Hematopoietic multipotent progenitor cell treated with erythropoietin and hydrocortisone succinate and interleukin-3 and kit ligand, for 17 days (in vitro differentiated cells): ENCODE measurements at places on chromosomes 5 and 9.

DNA sequence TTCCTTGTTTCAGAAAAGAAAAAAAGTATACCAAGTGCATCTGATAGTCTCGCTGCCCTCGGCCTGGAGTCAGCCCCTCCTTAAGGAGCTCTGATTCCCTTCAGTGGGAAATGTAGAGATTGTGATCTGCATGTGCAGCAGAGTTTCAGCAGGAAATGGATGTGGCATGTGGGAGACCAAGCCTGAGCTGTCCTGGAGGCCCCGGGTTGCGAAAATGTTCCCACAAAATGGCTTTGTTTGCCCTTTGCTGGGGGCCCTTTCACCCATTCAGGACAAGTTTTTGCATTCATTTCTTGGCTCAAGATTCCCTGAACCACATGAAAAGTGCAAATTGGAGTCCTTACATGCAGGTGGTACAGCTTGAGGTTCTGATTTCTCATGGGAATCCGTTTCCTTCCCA is 230.9 kb downstream of the GADD45G start:
- no peak for DNase-seq

DNA sequence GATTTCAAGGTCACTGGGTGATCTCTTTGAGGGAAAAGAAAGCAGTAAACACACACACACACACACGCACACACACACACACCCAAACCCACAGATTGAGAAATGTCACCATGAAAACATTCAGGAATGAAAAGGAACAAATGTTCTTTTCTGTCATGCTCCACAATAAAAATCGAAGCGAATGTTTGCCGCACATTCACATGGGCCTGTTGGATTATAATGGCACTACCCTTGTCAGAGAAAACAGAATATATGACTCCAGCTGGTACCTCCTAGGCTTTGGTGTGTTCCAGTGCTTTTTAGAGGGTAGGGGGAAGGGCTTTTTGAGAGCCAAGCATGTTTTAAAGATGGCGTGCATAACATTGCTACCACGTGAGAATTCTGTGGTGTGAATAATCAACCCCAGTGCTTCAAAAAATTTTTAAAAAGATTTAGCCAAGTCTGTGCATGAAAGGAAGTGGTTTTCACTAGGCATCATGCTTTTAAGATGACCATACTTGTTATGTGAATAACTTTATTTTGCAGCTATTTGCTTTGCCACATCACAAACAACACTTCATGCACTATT is 120.8 kb upstream of the ZNF608 start:
- no peak for DNase-seq

- DNase-seq: no peak
Observed at GRCh38 chr9:130901498-130902203, 5.0 kb upstream of the QRFP start.

GRCh38 chr9:101486693-101487442 is 46.8 kb upstream of the RNF20 start:
- no peak for DNase-seq

GRCh38 chr5:112895682-112896081 is 26.3 kb downstream of the REEP5 start:
- no peak for DNase-seq

DNA sequence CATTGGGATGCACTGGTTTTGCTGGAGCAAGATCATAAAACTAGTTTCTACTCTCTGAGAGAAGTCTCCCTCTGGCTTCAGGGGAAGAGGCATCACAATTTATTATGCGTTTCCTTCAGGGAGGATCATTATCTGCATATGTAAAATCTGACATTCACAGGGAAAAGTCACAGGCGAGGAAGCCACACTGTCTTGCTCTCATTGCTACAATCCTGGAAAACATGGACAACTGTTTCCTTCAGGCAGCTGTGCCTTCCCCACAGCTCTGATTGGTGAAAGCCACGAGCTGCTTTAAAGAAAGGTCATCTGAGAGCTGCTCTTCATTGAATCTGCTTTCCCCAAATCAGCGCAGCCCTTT is 397.8 kb downstream of the MED10 start:
- no peak for DNase-seq

DNA sequence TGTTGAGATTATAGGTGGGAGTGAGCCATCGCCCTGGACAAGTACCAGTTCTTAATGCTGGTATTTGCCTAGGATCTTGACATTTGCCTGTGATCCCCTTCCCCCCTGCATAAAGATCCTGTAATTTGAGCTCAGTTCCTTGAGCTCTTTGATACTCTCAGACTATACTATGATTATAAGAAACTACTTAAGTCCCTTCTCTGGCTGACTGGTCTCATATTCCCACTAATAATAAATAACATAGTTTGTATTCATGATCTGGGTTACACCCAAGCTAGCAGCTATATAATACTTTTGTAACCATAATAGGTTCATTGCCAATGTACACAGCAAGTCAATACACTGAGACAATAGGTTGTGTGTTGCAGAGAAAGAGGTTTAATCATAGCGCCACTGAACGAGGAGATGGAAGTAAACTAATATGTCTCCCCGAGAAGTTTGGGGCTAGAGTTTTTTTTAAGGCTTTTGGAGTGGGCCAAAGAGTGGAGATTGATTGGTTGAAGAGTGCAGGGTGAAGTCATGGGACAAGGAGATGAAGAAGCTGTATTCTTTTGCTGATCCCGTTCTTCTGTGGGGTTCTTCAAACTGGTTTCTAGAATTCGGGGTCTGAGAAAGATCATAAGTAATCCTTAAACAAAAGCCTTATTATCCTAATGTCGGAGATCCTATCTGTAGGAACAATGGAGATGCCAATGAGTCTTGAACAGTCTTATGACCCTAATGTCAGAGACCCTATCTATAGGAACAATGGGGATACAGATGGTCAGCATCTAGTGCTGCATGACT is 20.7 kb upstream of the SHOC1 start:
- DNase-seq: no peak

- no peak for DNase-seq
Observed at GRCh38 chr5:10290438-10290837, 17.3 kb downstream of the CMBL start.

- no peak for DNase-seq
Observed at GRCh38 chr5:115985802-115986757, 23.8 kb downstream of the LVRN start.

GRCh38 chr9:79195879-79196278 is 375.9 kb upstream of the TLE4 start:
- DNase-seq: no peak

DNA sequence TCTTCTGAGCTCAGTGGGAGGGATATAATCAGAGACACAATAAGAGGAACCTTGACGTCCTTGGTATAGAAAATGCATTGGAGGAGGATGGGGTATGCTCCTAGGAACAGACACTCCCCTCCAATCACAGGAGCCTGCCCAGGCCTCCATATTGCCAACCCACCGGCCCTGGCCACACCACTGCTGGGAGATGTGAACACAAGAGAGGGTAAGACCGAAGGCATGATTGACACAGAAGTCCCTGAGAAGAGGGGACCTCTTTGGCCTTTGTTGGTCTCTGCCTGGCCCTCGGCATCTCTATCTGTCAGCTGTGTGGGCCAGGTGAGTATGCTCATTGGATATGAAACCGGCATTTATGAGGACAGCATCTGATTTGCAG is 62.0 kb downstream of the CRB2 start:
- no peak for DNase-seq

DNA sequence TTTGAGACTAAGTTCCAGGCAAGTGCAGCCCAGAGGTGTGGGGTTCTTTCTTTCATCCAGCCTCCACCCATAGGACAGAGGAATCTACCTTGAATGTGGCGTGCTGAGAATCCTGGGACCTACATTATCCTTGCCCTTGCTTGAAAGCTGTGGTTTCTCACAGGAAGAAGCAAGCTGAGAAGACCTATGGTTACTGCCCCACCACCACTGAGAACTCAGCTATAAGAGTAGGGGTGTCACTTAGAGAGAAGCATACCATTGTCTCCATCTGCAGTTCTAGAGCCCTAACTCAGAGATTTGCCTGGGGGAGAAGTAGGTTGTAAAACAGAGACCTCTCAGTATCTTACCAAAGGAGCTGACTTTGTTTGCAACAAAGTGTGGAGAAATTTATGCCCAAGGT is 72.4 kb downstream of the SV2C start:
- DNase-seq: no peak

- DNase-seq: no peak
Observed at GRCh38 chr5:30337084-30337573, 856.4 kb upstream of the CDH6 start.

DNA sequence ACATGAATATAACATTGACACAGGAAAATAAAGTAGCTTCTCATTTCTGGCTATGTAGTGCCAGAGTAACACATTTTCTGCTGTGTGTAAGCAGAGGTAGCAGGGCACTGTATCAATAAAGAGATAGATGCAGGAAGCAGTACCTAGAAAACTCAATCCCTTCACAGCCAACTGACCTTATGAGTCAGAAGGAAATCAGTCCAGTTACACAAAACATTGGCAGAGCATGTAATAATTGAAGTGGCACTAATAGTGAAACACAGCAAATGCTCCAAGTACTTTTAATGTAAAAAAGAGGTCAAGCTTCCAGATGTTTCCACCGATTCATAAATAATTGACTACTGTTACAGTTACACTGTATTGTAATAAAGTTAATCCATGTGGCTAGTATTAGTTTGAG is 706.6 kb downstream of the EFNA5 start:
- DNase-seq: no peak

DNA sequence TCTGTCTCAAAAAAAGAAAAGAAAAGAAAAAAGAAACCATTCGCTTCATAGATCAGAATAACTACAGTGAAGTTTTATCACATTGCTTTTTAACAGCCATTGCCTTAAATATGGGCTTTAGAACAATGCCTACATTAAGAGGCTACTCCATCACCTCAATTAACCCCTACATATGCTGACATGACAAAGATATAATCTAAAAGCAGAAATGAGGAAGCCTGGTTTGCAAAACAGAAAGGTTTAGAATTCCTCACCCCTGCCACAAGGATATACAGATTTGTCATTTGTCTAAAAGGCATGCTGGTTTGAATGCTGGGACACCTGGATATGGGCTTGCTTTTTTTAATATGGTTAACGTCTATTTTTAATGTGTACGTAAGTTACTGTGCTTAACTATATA is 1353.0 kb upstream of the C9orf72 start:
- DNase-seq: no peak

GRCh38 chr9:127444921-127445850 is 6.0 kb downstream of the RPL12 start:
- DNase-seq: no peak

DNA sequence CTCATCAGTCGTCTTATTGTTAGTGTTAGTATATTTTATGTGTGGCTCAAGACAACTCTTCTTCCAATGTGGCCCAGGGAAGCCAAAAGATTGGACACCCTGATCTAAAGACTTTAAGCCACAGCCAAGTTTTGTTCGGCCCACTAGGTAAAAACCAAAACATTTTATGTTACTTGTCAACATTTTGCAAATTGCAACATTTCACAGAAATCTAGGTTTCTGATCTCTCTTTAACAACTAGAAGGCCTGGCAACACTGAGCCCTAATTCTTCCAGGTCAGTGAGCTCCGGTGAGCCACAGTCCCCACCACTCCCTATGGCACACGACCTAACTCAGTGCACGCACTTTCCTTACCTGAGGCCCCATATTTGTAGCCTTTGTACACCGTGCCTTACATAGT is 24.0 kb downstream of the MYO10 start:
- no peak for DNase-seq

- DNase-seq: no peak
Observed at GRCh38 chr9:30060976-30061375, 2323.5 kb upstream of the ACO1 start.

GRCh38 chr9:101566904-101567724 is 27.7 kb downstream of the PPP3R2 start:
- peak; percentile 68 for DNase-seq

DNA sequence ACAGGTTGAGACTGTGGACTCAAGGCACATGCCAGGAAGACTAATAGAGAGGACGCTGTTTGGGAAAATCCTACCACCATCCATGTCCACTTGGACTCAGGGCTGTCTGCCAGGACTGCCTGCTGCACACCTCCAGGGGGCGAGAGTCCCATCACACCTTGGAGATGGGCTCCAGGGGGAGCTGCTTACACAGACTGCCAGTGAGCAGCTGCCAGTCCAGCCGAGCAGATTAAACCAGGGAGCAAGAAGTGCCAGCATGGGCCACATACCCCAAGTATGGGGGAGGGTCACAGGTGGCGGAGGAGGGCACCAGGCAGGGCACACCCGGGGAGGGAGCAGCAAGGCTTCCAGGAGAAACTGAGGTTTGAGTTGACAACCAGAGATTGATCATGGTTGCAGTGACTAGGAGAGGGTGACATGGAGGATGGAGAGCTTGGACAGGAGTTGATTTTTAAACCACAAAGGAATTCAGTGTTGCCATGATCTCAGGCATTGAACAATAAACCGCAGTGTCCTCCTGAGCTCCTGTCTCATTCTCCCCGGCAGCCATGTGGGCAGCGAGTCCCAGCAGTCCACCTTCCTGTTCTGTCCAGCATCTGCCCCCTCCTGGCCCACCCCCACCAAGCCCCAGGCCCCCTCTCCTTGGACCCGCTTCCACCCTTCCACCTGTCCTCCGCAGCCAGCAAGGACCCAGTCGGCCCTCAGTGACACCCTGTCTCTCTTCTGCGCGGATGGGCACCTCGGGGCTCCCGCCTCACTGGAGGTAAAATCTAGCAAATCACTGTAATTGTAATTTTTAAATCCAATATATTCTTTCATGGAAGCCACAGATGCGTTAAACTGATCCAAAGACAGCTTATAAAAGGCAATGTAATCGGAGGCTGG is 3.1 kb upstream of the VAV2 start:
- DNase-seq: no peak

DNA sequence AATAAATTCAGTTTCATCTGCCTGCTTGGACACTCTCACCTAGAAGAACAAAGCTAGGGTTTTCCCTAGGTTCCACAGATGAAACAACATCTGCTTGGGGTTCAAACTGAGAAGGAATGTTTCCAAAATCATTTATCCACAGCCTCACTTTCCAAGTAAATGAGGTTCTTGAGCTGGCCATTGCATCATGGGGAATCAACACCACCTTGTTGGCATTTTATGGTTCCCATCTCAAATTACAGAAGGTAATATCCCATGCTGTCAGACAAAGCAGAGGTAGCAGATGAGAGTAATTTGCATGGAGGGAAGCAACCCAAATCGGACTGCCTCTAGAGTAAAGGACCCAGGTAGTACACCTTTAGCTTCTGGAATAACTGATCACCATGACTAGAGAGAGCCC is 10.5 kb upstream of the NR4A3 start:
- DNase-seq: no peak

DNA sequence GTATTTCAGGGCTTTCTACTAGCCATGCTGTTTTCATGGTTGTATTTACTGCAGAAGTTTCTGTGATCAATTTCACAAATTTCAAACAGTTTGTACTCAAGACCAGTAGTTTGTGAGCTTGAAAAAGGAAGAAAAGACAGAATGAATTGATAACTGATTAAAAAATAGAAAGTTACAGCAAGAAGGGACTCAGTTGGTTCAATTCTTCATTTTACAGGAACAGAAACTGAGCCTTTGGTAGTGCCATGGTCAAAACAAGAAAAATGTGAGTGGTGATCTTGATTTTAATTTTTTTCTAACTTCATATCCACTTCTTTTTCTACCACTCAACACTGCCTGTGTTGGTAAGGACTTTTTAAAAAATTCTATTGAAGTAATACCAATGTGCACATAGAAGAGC is 206.6 kb upstream of the NREP start:
- no peak for DNase-seq

- no peak for DNase-seq
Observed at GRCh38 chr5:96200641-96201040, 232.4 kb downstream of the PCSK1 start.

- no peak for DNase-seq
Observed at GRCh38 chr5:143213851-143214363, 189.6 kb downstream of the NR3C1 start.

GRCh38 chr9:37730256-37730655 is 23.3 kb upstream of the TRMT10B start:
- DNase-seq: no peak
